EH (cell line): ENCODE measurements at places on chromosomes 6 and 20.
A peak's percentile ranks its signal among the peaks of the same experiment; 100 is the strongest.

DNA sequence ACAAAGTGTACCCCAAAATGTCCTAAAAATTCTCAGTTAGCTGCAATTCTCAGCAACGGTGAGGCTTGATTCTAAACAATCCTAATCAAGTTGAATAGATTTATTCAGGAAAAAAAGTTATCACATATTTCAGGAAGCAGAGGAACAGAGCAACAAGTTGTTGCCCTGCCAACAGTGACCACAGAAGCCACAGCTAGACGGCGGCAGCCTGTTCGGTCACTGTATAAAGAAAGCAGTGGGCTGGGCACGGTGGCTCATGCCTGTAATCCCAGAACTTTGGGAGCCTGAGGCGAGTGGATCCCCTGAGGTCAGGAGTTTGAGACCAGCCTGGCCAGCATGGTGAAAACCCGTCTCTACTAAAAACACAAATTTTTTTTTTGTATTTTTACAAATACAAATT is 171.2 kb upstream of the BMP5 start:
- peak; percentile 10 for DNase-seq

GRCh38 chr6:142838821-142839685 is 105.9 kb downstream of the HIVEP2 start:
- peak; percentile 29 for DNase-seq

- DNase-seq = peak; percentile 65
These were observed 2.2 kb downstream of the HSPA1B start for GRCh38 chr6:31829633-31830283.

DNA sequence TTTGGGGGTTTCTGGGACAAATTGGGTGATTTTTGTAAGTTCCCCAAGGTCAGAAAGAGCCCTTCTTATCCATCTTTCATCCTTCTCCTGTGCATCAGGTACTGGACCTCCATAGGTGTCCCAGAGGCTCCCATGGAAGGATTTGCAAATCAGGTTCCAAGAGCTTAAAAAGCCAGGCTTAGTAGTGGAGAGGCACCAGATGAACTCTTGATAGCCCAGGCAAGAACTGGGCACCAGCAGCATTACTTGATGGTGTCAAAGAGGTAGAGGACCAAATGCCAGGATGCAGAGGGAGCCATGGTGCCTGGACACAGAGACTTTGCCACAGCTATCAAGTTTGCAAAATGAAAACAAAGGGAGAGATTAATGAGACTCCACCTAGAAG is 20.9 kb upstream of the TRAM2 start:
- no peak for DNase-seq

DNA sequence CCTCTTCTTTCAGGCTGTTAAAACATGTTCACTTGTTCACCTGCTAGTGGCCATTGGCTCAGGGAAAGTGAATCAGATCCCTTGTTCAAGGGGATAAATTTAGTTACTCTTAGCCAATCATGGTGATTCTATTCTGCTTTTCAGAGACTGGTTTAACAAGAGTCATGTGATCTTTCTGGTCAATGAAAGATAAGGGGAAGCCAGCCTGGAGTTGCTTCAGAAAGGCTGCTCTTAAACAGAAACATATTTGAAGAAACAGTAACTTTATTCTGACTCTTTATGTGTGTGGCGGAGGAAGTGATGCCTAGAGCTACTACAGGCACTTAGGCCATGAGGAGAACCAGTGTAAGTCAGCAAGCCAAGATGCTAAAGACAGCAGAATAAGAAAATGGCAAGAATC is 28.1 kb upstream of the AHI1 start:
- no peak for DNase-seq

DNA sequence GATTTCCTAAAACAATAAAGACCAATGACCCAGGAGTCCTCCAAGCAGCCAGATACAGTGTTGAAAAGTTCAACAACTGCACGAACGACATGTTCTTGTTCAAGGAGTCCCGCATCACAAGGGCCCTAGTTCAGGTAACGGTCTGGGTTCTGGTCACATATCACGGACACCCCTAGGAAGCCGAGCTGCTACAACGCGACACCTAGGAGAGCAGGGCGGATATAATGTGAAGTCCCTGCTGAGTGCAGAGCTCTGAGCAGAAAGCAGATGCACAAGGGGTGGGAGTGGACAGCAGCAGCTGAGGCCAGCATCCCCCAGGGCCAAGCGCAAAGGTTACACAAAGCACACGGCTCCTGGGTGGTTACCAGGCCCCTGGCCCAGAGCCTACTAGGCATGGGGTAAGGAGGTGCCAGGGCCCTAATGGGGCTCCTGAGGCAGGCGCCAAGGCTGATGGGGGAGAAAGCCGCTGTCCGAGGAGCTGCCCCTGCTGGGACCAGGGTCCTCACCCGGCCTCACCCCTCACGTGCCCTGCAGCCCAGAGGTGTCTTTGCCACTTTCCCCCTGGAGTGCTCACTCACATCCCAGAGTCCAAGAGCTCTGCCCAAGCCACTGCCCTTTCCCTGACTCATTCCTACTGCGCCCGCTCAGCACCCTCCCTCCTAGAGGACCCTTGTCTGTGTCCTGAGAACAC is 8.4 kb downstream of the CST7 start:
- DNase-seq = no peak

GRCh38 chr20:16917636-16918035 is 169.5 kb downstream of the OTOR start:
- DNase-seq = peak; percentile 20

DNA sequence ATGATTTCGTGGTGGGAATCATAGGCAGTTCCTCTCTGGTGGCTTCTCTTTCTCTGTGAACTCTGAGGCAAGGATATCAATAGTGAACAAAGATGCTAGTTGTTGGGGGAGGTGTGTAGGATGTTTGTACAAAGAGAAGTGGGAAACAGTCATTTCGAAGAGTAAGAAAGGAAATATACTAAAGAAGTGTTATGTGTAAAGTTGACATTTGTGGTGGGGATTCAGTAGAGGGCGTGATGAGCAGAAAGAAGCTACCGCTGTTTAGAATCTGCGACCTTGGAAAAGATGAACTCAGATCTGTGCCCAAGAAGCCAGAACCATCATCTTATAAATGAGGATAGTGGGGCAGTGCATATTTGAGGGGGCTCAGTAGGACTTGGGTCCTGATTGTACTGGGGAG is 11.4 kb downstream of the SLC35F1 start:
- no peak for DNase-seq

- DNase-seq = peak; percentile 8
These were observed 253.0 kb downstream of the RFPL4B start for GRCh38 chr6:112600168-112600567.

DNA sequence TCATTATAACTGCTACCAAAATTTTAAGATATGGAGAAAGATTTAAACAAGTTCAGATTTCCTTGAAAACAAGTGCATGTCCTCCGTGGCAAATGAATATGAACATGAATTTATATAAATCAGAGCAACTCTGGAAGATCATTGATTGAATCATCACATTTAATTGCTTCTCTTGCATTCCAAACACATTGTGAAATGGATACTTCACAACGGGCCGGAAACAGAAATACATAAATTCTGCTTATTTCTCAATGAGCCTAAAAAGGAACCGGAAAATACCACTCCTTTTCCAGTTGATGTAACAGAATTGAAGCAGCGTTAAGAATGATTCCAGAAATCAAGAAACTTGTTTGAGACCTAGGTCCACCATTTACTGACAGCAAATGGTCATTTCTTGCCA is 134.6 kb upstream of the BTN3A2 start:
- DNase-seq = peak; percentile 35

GRCh38 chr20:37426106-37426505 is 80.2 kb downstream of the SRC start:
- DNase-seq = no peak

GRCh38 chr6:151387175-151387970 is 4.0 kb downstream of the ZBTB2 start:
- peak; percentile 87 for DNase-seq

- DNase-seq = no peak
These were observed 1.1 kb downstream of the ESR1 start for GRCh38 chr6:151808371-151809241.

DNA sequence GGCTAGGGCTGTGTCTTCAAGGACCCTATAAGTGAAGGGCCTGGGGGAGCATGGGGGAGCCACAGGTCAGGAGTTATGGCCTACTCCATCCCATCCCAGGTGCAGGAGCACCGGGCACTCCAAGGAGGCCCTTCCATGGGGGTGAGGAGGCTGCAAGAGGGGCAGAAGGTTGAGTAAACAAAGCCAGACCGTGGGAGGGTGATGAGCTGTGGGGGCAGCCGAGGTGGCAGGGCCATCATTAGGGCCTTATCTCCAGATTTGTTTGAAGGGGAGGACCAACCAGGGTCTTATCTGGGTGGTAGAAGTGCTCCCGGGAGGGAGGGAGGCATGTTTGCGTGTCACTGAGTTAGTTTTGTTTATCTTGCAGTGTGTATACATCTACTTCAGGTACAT is 2.1 kb upstream of the FAM83C start:
- no peak for DNase-seq

- no peak for DNase-seq
These were observed 33.6 kb downstream of the RPRD1B start for GRCh38 chr20:38066969-38067716.

DNA sequence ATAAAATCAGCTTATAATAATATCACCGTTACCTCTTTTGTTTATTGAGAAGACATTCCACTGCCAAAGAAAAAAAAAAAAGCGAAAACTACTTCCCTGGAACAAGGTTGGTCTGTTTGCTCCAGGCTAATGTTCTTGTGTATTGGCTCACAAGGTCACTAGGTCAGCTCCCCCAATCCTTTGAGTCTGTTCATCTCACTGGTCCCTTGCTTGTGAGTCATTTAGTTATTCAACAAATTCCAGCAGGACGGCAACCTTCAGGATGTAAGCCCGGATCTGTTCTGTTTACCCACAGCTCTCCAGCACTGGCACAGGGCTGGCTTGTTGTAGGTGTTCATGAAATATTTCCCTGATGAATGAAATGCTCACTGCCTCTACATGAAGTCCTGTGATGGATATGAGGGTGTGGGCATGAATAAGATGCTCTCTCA is 3.3 kb downstream of the ARHGAP40 start:
- peak; percentile 39 for DNase-seq

DNA sequence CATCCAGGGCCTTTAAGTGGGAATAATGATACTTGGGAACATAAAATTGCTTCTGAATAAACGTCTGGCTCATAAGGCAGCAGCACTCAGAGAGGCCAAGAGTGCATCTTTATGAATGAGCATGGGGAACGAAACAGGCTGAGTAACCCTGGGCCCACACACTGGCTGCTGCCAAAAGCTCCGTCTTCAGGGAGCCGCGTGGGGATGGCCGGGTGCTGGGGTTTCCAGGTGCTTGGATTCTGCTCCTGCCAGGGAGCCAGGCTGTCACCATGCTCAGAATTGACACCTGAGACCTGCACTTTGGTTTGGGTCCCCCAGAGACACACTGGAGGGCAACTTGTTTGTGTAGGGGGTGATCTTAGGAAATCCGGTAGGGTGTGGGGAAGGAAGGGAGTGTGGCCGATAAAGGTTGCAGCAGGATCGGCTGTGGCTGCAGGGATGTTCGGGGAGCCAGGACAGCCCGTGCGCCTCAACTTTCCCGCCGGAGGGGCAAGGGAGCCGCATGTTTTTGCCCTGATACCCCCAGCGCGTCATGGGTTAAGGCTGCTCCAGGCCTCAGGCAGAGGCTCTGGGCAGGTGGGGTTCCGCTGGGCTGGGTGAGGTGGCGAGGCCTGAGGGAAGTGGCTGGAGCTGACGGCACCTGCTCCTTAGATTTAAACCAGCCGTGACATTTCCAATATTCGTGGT is 101.8 kb downstream of the YTHDF1 start:
- DNase-seq = no peak

DNA sequence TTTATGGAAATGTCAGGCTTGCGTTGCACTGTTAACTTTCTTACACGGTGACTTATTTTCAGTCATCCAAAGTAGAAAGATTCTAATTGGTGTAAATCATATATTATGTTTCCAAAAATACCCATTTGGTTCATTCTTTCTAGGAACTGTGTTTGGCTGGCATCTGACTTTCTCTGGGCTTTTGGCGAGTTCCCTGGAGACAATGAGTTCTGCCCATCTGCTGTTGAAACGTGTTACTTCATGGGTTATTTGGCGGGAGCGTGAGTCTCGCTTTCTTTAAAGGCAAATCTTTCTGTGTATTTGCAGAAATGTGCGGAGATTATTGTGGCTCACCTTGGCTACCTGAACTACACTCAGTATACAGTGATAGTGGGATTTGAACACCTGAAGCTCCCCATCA is 29.5 kb downstream of the TMEM181 start:
- no peak for DNase-seq

DNA sequence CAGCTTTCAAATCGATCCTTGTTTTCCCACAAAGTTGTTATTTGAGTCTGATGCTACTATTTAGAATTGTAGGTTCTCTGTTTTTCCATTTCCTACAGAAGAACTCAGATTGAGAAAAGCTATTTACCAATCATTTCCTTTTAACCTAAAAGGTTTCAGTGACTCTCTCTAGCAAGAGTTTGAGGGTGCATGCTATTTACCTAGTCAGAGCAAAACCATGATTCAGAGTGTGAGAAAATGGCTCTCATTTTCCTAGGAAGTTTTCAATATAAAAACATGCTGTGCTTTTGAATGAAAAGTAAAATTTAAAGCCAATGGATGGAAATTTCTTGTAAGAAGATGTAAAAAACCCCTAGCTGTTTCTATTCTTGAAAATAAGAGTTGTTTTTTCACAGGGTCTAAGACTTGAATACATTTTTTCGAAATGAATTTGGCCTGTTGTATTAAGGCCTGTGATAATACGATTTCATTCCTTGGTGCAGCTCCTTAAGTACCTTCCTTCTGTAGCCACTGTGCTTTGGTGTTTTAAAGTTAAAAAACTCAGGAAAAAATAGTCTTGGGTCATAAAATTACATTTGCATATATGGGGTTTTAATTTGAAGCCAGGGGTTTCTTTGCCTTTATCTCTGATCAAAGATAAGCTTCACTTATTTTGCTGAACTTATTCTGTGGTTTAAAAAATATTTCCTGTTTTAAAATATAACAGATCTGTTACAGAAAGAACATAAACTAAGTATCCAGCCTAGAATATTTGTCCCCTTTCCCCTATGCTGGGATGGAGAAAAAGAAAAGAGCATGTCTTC is 18.0 kb upstream of the RSPH3 start:
- no peak for DNase-seq

DNA sequence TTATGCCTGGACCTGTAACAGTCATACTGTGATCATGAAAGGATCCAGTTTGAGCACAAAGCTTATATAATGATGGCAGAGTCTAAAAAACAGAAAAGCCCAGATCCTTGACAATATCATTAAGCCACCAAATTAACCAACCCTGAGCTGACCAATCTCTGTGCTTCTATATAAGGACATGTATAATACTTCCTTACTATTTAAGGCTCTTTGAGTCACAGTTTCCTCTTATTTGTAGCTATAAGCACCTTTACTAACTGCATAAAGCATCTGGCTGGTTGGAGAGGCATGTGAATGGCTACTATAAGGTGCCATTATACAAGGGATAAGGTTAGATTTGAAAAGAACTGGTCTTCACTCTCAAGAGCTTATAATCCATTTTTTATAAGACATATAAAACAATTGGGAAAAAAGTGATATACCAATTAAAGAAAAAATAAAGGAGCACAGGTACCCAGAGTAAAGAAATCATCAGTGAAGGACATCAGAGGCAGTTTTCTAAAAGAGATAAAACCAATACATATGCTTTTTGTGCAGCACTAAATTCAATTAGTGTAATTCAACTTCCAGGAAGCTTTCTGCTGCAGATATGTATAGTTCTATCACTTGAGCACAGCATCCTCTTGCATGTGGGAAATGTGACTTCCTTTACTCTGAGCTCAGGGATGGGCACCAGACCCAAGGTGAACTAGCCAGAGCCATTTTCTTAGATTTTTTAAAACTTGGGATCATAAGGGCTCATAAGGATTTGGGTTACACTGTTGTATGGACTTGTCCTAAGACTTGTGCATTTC is 121.0 kb downstream of the BTBD9 start:
- no peak for DNase-seq

- no peak for DNase-seq
These were observed 188.6 kb downstream of the PRL start for GRCh38 chr6:22108199-22108598.

- DNase-seq = no peak
These were observed 37.9 kb upstream of the NEDD9 start for GRCh38 chr6:11270030-11271027.
